Activated CD4-positive, alpha-beta memory T cell treated with anti-CD3 and anti-CD28 coated beads for 36 hours (primary cell): ENCODE measurements at places on chromosomes 4 and X. TPM values are rescaled to one million over a fixed set of nuclear protein-coding genes. Genes with fewer than 3 reads are reported as not detected.

Gene LIMCH1
- total RNA-seq: not detected

Gene CCDC158
- not detected for total RNA-seq

Gene SYN1
- total RNA-seq: 1.3 TPM

Gene BEX3
- total RNA-seq: 26.6 TPM

GRCh38 chr4:103105558-103106356 lies 6.1 kb upstream of the BDH2 start:
- H3K4me1 ChIP-seq: no peaks in the 10 kb centered on the region

DNA sequence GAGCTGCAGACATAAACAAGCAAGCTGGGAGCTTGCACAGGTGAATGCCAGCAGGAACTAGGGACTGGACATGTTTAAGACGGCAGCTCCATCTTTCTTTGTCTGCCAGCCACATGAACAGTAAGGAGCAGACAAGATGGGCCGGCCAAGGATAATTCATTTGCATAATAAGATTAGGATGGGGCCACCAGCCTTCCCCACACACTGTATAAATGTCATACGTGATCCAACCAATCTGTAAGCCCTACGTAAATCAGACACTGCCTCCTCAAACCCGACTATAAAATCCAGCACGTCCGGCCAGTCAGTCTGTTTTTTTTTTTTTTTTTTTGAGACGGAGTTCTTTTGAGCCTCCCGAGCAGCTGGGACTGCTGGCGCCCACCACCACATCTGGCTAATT lies 75.6 kb upstream of the BOD1L1 start:
- no peaks in the 10 kb centered on the region for H3K4me1 ChIP-seq
- H3K27ac ChIP-seq: no peak overlapping the region
- peaks cover 5% of the 10 kb centered on the region for H3K27me3 ChIP-seq
- no peak overlapping the region for H3K4me3 ChIP-seq
- no peaks in the 10 kb centered on the region for H3K36me3 ChIP-seq

GRCh38 chr4:113222471-113222870 lies 173.0 kb downstream of the ANK2 start:
- H3K36me3 ChIP-seq: no peaks in the 10 kb centered on the region
- H3K4me3 ChIP-seq: no peak overlapping the region
- no peak for DNase-seq
- no peaks in the 10 kb centered on the region for H3K4me1 ChIP-seq

DNA sequence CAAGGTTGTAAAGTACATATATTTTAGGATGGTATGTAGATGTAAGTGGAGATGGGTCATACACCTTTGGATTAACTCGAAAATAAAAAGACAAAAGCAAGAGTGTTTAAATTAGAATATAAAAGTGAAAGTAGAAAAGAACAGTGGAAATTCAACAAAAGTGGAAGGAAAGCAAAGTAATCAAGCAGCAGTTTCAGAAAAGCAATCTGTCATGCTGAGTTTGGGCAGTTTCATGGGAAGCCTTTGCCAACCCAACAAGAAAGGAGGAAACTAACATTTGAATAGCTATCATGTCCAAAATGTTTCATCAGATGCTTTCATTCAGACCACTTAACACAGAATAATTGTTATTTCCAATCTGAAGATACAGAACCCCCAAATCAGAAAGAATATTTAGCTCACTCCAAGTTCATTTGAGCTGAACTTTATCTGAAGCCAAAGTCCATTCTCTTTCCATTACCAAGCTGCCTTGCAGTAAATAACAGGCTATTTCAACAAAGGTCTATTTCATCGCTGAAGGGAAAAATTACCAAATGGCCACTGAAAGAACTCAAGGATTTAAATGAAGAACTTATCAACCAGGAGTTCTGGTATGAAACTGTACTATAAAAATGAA lies 1.8 kb upstream of the EXOSC9 start:
- no peak for DNase-seq
- peaks cover 2% of the 10 kb centered on the region for H3K27me3 ChIP-seq
- peaks cover 15% of the 10 kb centered on the region for H3K36me3 ChIP-seq
- H3K4me1 ChIP-seq: peaks cover 48% of the 10 kb centered on the region

DNA sequence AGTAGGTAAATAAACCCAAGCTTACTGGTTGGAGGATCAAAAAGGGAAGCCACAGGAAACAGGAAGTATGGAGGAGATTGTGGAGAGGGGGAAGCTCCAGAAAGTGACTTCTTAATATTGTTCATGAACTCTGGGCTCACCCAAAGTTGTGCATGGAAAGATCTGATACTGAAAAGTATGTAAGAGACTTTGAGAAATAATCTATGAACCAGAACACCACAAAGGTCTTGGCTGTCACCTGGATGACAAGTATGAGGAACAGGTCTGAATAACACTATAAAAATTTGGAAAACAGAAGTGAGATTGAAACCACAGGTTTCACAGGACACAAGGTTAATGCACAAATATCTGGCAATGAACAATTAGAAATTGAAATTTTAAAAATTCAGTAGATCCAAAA lies 567.4 kb downstream of the INPP4B start:
- DNase-seq: no peak
- H3K36me3 ChIP-seq: peaks cover 2% of the 10 kb centered on the region
- H3K4me3 ChIP-seq: no peak overlapping the region
- H3K4me1 ChIP-seq: peaks cover 54% of the 10 kb centered on the region
- peak overlapping the region; percentile 30 for H3K27ac ChIP-seq

GRCh38 chrX:38675856-38676255 lies 114.5 kb downstream of the TSPAN7 start:
- H3K4me1 ChIP-seq: no peaks in the 10 kb centered on the region
- no peaks in the 10 kb centered on the region for H3K36me3 ChIP-seq
- DNase-seq: no peak
- peaks cover 8% of the 10 kb centered on the region for H3K27me3 ChIP-seq
- no peak overlapping the region for H3K27ac ChIP-seq

- no peak overlapping the region for H3K4me3 ChIP-seq
- H3K4me1 ChIP-seq: no peaks in the 10 kb centered on the region
- no peaks in the 10 kb centered on the region for H3K27me3 ChIP-seq
- H3K36me3 ChIP-seq: peaks cover 28% of the 10 kb centered on the region
- H3K27ac ChIP-seq: no peak overlapping the region
These were observed 83.8 kb downstream of the FIP1L1 start for GRCh38 chr4:53461244-53461643.

GRCh38 chrX:2500803-2501558 lies at the start of the genes DHRSX and ZBED1:
Gene DHRSX (minus strand): TSS chrX:2500976. CDS start chrX:2500925, 51 bp downstream.
Gene ZBED1 (minus strand): TSS chrX:2500976. CDS start chrX:2490719, 10,257 bp downstream.
- DNase-seq: peak; percentile 66
- peaks cover 24% of the 10 kb centered on the region for H3K4me1 ChIP-seq
- no peaks in the 10 kb centered on the region for H3K27me3 ChIP-seq
- H3K4me3 ChIP-seq: peak within 1 kb of the TSS; percentile 78
- peaks cover 6% of the 10 kb centered on the region for H3K36me3 ChIP-seq

DNA sequence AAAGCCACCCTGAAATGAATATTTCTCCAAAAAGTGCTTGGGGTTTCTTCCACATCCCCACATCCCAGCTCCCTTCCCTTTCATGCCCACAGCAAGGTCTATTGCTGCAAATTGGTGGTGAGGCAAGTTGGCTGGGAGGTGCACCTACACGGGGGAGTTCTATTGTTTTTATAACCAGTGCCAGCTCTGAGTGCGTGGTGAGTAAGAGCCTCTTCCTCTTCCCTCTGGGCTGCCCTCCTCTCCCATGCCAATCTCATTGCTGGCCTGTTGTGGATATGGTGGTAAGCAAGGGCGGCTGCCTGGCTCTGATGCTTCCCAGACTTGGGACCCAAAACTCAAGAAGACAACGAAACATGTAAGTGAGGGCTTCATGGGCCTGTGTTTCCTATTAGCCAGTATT lies 204.3 kb downstream of the SHROOM3 start:
- no peaks in the 10 kb centered on the region for H3K36me3 ChIP-seq
- H3K4me3 ChIP-seq: no peak overlapping the region
- no peak overlapping the region for H3K27ac ChIP-seq
- H3K27me3 ChIP-seq: peaks cover 13% of the 10 kb centered on the region
